ENCODE measurements at places on chromosomes 11 and 22.

DNA sequence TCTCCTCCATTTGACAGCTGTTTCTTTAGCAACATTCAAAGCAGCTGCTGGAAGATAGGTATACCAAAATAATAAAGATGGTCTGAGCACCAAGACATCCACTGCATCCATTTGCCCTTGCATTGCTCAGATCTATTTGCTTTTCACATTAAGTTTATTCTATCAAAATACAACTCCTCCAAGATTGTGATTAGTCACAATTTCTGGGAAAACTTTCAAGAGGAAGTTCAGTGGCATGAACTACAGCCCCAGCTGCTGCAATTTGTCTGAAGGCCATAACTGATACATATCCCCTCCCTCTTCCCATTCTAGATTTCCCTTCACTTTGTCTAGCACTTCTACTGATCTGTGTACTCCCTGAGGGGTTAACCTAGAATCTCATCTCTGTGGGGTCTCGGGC is 117.5 kb upstream of the CEP126 start:
- DNase-seq = peak; percentile 1
- no peak overlapping the region for H3K4me3 ChIP-seq
- H3K4me1 ChIP-seq = no peaks in the 10 kb centered on the region
- no peaks in the 10 kb centered on the region for H3K27me3 ChIP-seq
- H3K36me3 ChIP-seq = no peaks in the 10 kb centered on the region

GRCh38 chr11:105767931-105768330 is 158.1 kb downstream of the GRIA4 start:
- no peaks in the 10 kb centered on the region for H3K4me1 ChIP-seq
- no peaks in the 10 kb centered on the region for H3K36me3 ChIP-seq
- no peaks in the 10 kb centered on the region for H3K27me3 ChIP-seq
- no peak overlapping the region for H3K27ac ChIP-seq
- H3K4me3 ChIP-seq = no peak overlapping the region

GRCh38 chr11:84914511-84914910 is 712.6 kb downstream of the DLG2 start:
- no peaks in the 10 kb centered on the region for H3K36me3 ChIP-seq
- H3K4me1 ChIP-seq = no peaks in the 10 kb centered on the region
- H3K27ac ChIP-seq = no peak overlapping the region
- no peaks in the 10 kb centered on the region for H3K27me3 ChIP-seq

- DNase-seq = no peak
- H3K4me1 ChIP-seq = peaks cover 13% of the 10 kb centered on the region
- H3K27ac ChIP-seq = no peak overlapping the region
- H3K36me3 ChIP-seq = no peaks in the 10 kb centered on the region
Observed at GRCh38 chr11:101009690-101010055, 119.9 kb downstream of the PGR start.

DNA sequence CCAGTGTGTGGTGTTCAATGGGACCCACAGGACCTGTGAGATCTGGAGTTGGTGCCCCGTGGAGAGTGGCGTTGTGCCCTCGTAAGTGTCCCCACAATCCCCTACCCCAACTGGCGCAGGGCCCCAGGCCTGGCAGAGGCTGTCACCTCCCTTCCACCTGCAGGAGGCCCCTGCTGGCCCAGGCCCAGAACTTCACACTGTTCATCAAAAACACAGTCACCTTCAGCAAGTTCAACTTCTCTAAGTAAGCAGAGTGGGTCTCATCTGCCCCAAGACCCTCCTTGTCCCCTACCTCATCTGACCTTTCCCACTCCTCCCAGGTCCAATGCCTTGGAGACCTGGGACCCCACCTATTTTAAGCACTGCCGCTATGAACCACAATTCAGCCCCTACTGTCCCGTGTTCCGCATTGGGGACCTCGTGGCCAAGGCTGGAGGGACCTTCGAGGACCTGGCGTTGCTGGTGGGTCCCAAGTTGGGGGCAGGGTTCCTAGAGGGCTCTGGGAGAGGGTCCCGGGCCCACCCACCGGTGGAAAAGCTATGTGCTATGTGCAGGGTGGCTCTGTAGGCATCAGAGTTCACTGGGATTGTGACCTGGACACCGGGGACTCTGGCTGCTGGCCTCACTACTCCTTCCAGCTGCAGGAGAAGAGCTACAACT is 8.1 kb downstream of the P2RX6 start:
- H3K36me3 ChIP-seq = no peaks in the 10 kb centered on the region
- no peak for DNase-seq
- H3K27me3 ChIP-seq = no peaks in the 10 kb centered on the region
- H3K4me3 ChIP-seq = no peak overlapping the region

DNA sequence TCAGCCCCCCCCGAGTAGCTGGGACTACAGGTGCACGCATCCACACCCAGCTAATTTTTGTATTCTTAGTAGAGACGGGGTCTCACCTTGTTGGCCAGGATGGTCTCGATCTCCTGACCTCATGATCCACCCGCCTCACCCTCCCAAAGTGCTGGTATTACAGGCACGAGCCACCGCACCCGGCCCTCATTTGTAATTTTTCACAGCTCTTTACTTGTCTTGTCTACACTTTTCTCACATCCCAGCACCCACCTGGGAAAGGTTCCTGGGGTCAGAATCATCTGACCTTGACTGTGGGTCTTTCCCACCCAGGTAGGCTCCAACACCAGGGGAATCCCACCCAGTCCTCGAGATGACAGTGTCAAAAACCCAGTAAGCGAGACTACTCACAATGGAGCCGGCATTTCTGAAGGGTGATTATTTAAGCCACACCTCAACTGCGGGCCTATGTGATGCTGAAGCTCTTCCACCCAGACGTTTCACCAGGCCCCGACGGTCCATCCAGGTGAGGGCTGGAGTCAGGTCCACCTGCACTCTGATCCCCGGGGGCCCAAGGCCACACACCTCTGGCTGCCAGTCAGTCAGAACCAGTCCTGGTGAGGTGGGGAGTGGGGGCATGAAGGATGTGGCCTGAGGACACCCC is 23.4 kb downstream of the CELSR1 start:
- no peaks in the 10 kb centered on the region for H3K4me1 ChIP-seq
- no peaks in the 10 kb centered on the region for H3K36me3 ChIP-seq
- no peak overlapping the region for H3K4me3 ChIP-seq
- no peak overlapping the region for H3K27ac ChIP-seq
- H3K27me3 ChIP-seq = no peaks in the 10 kb centered on the region

DNA sequence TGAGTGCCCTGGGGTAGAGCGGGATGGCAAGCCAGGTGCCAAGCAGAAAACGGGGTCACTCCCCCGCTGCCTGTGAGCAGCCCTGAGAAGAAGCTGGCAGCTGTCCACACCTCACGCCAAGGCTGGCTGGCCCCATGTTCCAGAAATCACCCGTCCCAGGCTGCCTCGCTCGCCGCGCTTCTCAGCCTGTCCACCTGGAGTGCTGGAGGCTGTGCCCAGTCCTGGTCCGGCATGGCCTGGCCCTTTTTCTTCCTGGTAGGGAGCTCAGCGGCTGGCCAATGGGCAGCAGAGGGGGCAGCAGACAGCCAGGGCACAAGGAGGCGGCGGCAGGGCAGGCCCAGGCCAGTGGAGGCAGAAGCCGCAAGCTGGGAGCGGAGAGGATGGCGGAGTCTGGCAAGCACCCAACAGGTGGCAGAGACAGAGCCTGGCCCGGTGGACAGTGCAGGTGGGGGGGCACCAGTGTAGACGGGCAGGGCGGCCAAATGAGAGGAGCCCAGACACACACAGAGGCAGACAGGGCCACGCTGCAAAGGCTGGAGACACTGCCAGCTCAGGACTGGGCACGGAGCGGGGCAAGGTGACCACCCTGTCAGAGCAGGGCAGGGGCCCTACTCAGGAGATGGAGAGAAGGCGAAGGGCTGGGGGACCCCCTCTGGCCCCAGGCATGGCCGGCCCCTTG is 37.2 kb upstream of the TH start:
- H3K27me3 ChIP-seq = peaks cover under 1% of the 10 kb centered on the region
- no peak for DNase-seq

- no peak overlapping the region for H3K27ac ChIP-seq
- no peaks in the 10 kb centered on the region for H3K4me1 ChIP-seq
- no peaks in the 10 kb centered on the region for H3K36me3 ChIP-seq
- H3K4me3 ChIP-seq = no peak overlapping the region
- H3K27me3 ChIP-seq = no peaks in the 10 kb centered on the region
- DNase-seq = no peak
Observed at GRCh38 chr11:86615487-86615886, 56.9 kb downstream of the ME3 start.

GRCh38 chr11:111229604-111230003 is 15.9 kb upstream of the POU2AF2 start:
- no peaks in the 10 kb centered on the region for H3K36me3 ChIP-seq
- no peaks in the 10 kb centered on the region for H3K27me3 ChIP-seq
- no peak overlapping the region for H3K27ac ChIP-seq
- H3K4me3 ChIP-seq = no peak overlapping the region

- peaks cover 2% of the 10 kb centered on the region for H3K4me1 ChIP-seq
- no peak overlapping the region for H3K27ac ChIP-seq
- DNase-seq = no peak
- H3K36me3 ChIP-seq = no peaks in the 10 kb centered on the region
- no peak overlapping the region for H3K4me3 ChIP-seq
Observed at GRCh38 chr11:65591939-65592857, 3.4 kb downstream of the KCNK7 start.

DNA sequence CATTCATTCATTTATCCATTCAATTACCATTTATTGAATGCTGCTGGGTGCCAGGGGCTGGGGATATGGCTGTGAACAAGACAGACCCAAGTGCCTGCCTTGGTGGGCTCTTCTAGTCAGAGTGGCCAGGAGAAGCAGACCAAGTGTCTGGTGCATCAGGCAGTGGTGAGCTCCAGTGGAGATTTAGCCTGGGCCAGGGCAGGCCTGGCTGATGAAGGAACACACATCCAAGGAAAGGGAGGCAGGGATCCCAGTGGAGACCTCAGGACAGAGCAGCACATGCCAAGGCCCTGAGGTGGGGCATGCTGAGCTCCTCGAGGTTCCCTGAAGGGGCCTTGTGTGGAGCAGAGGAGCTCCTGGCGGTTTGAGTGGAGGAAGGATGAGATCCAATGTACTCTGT is 46.6 kb upstream of the SMIM38 start:
- H3K27me3 ChIP-seq = no peaks in the 10 kb centered on the region
- H3K4me1 ChIP-seq = no peaks in the 10 kb centered on the region
- no peaks in the 10 kb centered on the region for H3K36me3 ChIP-seq
- DNase-seq = no peak
- no peak overlapping the region for H3K4me3 ChIP-seq

GRCh38 chr22:34973926-34974325 is 92.0 kb upstream of the ISX start:
- H3K27me3 ChIP-seq = no peaks in the 10 kb centered on the region
- H3K36me3 ChIP-seq = no peaks in the 10 kb centered on the region
- H3K4me3 ChIP-seq = no peak overlapping the region
- H3K4me1 ChIP-seq = peaks cover 13% of the 10 kb centered on the region
- DNase-seq = peak; percentile 67
